ENCODE measurements at places on chromosomes 5 and 9.

DNA sequence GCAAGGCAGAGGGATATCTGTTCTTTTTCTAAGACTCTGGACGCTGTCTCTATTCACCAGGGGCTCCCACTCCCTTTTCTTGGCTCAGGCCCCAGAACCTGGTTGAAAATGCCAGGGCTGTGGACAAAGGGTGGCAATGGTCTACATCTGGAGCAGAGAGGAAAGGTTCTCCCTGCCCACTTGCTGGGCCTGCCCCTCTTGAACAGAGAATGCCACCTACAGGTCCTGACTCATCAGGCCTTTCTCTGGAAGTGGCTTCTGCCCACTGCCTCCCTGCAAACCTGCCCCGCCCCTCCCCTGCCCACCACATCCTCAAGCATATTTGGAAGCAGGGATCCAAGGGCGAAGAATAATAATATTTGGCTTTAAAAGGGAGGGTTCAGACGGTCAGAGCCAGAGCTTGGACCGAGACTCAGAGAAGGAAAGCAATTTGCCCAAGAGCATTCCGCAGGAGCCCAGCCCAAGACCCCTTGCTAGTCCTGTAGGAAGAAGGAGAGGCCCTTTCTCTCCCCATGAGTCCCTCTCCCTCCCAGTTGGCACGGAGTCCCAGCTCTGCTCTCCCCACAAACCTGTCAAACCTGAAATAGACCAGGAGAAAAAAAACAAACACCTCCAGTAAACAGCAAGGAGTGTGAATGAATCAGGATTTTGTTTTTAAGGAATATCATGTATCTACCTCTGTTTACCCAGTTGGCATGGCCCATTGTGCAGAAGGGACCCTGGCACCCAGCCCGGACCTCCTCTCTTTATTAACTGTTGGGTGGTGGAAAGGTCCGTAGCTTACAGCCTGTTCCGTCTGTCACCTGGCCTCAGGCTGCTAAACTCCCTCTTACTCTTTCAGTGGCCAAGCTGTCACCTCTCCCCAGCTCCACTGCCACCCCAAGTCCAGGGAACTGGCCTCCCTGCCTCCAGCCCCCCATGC is 37.7 kb upstream of the STXBP1 start:
- DNase-seq: no peak

GRCh38 chr9:2691212-2691611 is 26.1 kb upstream of the KCNV2 start:
- DNase-seq: no peak

- DNase-seq: no peak
Observed at GRCh38 chr5:107401470-107402122, 269.1 kb downstream of the EFNA5 start.

DNA sequence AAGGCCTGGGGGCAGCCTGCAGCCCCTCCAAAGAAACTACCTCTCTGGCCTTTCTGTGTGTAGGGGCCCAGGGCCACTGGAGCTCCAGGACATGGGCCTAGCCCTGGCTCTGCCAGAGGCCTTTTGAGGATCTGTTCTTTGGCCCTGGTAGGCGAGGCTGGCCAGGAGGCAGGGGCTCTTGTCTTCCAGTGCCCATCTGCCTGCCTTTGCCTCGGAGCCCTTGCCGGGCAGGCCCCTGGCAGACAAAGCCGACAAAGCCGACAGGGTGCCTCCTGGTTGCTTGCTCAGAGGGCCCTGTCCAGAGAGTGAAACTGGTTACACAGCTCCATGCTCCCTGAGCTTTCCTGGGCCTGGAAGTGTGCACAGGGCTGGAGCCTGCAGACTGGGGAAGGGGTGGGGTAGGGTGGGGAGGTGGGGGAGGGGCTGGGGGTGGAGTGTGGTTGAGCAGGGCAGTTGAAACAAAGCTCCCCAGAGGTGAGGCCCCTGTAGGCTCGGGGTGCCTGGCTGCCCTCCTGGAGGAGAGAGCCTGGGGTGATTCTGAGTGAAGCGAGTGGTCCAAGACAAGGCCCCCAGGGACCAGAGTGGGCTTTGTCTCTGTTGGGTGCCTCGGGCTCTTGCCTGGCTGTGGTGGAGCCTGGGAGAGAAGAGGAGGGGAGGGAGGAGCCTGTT is 29.3 kb downstream of the PTPA start:
- no peak for DNase-seq

All from CD8-positive, alpha-beta T cell (primary cell).